ENCODE measurements at places on chromosomes 3 and 15.

DNA sequence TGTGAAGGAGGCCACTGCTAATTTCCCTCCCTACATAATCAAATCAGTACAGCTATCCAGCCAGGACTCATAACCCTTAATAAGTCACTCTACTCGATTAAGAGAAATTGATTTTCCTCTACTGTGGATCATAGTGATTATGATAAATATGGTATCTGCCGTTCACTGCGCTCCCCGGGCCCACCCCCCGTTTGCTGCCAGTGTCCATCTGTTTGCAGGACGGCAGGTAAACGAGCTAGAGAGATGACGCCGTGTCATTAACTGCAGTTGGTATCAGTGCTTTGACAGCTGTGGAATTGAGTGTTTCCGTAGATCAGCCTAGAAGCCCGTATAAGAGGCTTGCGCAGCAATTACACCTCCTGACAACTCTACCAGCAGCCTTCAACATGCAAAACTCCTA is 94.9 kb downstream of the ROBO2 start:
- DNase-seq: no peak

DNA sequence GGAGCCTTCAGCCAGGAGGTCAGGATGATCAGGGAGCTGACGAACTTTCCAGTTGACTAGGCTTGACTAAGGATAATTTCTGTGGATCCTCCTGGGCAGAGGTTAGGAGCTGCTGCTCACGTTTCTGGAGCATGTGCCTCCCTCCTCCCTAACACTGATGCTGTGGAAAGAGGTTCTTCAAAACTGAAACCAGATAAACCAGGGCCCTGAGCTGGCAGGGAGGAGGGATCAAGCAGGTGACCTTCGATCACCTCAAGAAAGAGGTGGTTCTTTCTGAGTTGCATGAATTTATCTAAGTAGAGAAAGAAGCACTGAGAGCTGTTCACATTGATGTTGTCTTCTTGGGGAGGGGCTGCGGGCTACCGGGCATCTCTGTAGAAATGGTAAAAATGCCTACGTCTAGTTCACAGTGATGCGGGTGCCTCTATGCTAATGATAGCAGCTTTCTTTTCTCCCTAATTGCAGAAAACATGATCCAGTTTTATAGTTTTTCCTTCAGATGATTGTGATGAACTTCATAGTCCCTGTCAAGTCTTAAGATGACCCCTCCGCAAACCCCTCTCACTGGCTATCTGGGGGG is 332.7 kb upstream of the LRRFIP2 start:
- no peak for DNase-seq

DNA sequence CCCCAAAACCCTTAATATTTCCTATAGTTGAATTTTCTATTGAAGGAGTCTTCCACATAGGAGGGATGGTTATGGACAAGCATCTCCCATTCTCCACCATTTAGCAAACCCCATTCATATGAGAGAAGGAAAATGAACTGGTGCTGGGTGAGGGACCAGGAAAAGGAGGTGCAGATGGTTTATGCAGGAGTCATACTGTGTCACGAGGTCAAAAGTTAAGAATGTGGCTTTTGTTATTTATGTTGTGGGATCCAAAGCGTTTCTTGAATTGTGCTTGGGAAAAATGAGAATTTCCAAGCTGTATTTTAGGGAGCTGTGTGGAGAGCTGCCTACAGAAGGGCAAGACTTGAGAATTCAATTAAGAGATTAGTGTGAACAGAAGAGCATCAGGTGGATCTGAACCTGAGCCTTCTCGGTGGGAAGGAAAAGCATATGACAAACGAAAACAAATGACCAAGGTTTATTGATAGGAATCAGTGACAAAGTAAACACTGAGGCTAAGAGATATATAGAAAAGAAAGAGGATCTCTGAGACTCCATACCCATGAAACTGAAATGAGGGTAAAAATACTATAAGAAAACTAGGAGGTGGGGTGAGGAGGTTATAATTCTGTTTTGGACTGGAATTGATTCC is 473.3 kb upstream of the NR2F2 start:
- DNase-seq: peak; percentile 94

GRCh38 chr15:62242999-62243398 is 77.9 kb upstream of the C2CD4B start:
- no peak for DNase-seq

DNA sequence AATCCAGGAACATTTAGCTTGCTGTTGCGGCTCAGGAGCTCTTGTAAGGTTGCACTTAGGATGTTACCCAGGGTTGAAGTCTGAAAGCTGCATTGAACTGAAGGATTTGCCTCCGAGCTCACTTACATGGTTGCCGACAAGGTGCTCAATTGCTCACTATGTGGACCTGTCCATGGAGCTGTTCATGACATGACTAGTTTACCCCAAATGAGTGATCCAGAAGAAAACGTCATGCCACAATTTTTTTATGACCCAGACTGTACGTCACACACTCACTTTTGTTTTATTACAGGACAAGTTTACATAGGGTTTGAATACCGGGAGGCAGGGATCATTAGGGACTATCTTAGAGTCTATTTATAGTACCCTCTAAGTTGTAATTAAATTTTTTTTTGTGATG is 21.0 kb upstream of the CLDN11 start:
- DNase-seq: no peak

DNA sequence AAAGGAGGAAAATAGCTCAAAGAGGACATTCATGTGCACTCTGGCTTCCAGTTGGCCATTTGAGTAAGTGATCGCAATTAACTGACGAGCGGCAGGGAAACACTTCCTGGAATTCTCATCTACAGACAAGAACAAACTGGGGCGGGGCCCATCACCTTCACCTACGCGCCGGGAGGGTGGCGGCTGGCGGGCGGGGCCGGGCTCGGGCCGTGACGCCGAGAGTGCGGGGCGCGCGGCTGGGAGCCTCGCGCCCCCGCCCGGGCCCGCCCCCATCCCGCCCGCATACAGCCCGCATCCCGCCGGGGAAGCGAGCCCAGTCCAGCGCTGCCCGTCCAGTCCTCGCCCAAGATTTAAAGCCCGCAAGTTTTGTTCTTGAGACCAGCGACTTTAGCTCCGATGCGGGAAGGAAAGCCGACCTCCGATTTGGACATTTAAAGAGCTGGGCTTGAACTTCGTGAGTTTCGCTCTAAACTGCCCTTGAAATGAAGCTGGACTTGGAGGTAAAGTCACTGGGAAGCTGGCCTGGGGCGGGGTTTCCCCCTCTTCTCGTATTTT is at the start of gene B3GNT5:
TSS of gene B3GNT5 (plus strand) at position 281 of the 555 bp plus-strand sequence. CDS start 16,546 bp downstream, outside the sequence.
- DNase-seq: peak; percentile 48

- no peak for DNase-seq
These were observed 61.8 kb downstream of the CCDC33 start for GRCh38 chr15:74297887-74298286.
